GM12878 (cell line): ENCODE measurements at places on chromosomes 2 and 18.
A peak's percentile ranks its signal among the peaks of the same experiment; 100 is the strongest.

DNA sequence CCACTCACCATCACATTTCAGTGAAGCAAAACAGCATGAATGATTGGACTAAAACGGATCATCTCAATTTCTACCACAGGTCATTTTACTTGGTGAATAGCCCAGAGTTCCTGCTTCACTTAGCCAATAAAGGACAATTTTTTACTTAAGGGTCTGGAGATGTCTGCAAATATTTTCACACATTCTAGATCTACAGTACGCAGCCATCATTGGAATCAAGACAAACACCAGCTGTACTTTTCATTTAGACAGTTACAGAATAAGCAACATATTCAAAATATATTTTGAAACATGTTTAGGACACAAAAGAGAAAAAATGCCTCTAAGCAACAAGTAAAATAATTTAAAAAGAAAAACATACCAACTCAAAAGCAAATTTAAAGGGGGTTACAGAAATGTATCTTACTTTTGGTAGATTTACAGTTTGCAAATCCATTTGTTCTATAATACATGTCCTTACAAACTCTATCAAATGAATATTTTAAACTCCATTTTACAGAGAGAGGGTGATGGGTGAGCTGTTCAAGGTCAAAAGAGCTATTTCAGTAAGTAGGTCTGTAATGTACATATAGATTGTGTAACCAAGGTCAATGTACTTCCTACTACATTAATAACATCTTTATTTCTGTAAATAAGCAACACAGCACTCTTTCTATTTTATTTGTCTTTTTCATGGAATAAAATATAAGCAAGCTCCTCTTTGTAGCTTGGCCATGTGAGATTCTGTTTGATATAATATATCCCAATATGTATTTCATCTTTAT lies 13.4 kb downstream of the PPP1R1C start:
- DNase-seq = no peak

DNA sequence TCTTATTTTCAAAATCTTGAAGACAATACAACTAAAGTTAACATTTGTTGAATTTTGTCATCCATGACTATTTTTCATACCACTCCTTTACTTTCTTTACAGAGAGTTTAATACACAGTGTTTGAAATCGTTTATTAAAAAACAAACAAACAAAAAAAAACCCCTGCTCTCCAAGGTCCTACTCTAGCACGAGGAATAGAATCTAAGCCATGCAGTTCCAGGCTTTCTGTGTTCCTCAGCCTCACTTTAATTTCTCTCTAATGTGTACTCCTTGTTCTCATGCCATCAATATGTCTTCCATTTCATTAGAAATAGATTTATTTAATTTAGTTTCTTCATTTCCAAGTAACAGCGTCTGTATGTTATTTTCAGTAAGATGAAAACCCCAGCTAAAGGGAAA lies 381.2 kb upstream of the MC4R start:
- no peak for DNase-seq

DNA sequence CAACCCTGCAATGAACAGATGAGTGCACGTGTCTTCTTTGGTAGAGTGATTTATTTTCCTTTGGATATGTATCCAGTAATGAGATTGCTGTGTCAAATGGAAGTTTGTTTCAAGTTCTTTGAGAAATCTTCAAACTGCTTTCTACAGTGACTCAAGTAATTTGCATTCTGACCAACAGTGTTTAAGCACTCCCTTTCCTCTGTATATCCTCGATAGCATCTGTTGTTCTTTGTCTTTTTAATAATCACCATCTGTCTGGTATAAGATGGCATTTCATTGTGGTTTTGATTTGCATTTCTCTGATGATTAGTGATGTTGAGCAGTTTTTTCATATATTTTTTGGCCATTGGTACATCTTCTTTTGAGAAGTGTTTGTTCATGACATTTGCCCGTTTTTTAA lies 1608.3 kb upstream of the ZEB2 start:
- no peak for DNase-seq

DNA sequence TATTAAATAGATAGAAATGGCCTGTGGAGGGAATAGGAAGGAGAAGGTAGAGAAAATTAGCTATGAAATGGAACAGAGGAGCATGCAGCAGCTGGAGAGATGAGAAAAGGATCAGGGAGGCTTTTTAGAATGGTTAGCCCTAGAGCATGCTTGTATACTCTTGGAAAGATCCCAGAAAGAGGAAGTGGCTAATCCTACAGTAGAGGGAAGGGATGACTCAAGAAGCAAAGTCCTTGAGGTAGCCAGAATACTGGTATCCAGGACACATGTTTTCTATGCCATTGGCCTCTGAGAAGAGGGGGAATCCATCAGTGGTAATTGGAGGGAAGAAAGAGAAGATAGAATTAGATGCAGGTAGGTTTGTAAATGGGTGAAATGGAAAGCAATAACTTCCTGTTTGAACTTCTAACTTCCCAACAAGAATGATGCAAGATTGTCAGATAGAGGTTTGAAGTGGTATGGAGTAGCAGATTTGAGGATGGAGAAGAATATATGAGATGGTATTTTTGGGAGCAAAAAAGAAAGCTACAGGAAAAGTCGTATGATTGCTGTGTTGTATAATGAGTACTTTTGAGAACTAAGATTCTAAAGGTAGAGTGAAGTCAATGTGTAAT lies 17.1 kb upstream of the OSBPL6 start:
- DNase-seq = no peak

DNA sequence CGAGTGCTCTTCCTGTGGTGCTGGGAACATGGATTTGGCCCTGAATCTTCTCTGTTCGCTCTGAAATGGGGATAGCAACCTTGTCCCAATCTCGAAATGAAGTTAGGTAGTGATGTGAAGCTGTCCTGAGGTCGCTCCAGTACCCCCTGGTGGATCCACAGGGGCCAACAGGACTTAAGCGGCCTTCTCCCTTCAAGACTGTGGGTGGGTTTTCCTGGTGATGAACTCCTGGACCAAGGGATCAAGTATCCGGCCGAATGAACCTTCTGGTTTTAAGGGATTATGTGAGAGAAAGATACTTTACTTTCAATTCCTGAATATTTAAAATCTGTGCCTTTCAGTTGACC lies 156.5 kb downstream of the NAPG start:
- no peak for DNase-seq

- DNase-seq = no peak
These were observed 81.6 kb downstream of the TWIST2 start for GRCh38 chr2:238929242-238930081.

GRCh38 chr2:37262522-37262921 lies 31.1 kb downstream of the NDUFAF7 start:
- DNase-seq = no peak

DNA sequence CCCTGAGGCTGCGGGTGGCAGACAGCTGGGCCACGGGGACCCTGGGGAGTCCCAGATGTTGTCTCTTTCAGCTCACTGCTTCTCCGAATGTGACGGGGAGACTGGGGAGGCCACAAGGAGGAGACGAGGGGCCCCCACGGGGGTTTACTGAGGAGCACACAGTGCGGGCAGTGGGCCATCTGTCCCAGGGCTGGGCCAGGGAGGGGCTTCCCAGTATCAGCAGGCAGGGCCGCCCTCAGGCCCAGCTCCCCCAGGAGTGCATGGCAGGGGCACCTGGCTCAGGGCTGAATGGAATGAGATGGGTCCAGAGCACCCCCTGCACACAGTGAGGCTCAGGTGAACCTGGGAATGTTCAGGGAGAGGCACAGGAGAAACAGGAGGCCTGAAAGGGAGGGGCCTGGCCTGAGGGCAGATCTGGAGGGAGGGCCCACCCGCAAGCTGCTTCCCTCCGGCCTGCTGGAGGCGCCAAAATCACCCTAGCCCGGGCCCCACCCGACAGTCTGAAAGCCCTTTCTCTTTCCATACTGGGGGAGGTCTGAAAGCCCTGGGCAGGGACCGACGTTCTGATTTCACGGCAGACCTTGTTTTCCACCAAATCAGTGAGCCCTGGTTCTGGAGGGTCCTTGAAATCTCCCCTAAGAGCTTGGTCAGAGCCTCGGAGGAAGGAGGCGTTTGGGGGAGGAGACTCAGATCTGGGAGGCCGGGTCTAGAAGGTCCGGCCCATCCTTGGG lies 35.5 kb upstream of the PTMA start:
- peak; percentile 71 for DNase-seq

DNA sequence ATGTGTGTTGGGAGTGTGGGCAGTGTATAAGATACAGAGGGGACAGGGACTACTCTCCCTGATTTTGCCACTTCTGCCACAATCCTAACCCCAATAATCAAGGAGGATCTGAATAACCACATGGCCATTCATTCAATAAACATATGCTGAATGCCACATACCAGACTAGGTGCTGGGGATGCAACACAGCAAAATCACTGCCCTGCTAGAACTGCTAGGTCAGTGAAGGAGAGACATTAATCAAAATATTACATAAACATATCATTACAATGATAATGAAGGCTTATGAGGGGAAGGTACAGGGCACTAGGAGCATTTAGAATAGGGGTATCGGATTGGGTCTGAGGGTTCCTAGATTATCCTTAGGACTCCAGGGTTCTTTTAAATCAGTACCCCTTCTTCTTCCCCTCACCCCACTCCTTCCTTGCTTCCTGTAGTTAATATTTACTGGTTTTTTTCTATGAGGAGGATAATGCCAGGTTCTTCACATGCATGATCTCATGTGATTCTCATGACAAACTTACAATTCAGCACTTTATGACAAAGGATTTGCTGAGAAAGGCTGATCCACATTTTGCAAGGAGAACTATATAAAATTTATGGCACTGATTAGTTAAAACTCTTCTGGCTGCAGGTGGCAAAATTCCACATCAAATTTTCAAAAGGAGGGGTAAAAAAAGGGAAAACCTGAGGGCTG lies 56.4 kb upstream of the PCBP1 start:
- no peak for DNase-seq

DNA sequence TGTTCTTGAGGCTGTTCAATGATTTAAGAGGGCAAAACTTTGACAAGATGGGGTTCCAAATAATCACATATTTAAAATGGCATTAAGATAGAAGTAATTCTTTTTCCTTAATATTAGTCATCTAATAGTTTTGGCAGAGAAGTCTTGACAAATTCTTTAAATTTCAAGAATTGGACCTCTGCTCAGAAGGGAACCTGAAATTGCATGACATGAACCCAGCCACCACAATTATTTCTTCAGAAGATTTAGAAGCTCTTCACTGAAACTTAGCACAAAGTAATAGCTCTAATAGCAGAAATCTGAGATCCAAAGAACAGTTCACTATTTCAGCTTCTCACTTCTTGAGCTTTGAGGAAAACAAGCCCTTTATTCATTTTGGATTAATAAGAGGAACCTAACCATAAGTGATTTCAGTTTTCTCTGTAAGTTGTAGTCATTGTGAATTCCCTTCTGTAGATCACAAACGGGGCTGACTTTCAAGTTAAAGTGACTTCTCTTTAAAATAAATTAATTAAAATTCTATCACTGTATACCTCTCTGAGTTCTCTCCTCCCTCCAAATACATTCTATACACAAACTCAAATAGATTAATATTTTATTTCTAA lies 100.6 kb upstream of the ITGA4 start:
- no peak for DNase-seq

DNA sequence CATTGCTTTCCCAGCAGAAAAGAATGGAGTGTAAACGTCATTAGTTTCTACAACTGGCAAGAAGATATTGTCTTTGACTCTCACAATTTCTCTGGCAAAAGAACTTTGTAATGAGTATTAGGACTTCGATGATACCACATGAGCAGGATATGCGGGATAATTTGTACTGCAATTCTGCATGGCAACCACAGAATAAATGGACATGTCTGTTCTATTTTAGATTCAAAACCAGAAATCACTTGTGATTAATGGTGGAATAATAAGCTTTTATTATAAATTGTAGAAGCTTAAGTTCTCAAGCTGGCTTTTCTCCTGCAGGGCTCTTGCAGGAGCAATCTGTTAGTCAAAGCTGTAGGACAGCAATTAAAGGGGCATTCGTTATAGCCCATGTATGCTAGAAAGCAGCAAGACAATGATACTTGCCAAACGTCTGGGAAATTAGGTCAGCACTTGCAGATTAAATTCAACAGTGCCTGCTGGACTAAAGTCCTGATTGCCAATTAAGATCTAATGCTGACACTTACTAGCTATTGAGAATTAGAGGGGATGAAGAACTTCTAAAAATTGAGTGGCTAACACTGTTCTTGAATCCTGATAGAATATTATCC lies 177.9 kb downstream of the PTH2R start:
- no peak for DNase-seq

- no peak for DNase-seq
These were observed 42.5 kb downstream of the FER1L5 start for GRCh38 chr2:96684883-96685576.

GRCh38 chr2:201887773-201888425 lies 81.6 kb downstream of the CDK15 start:
- no peak for DNase-seq

- DNase-seq = no peak
These were observed 239.5 kb upstream of the SALL3 start for GRCh38 chr18:78739882-78740677.

DNA sequence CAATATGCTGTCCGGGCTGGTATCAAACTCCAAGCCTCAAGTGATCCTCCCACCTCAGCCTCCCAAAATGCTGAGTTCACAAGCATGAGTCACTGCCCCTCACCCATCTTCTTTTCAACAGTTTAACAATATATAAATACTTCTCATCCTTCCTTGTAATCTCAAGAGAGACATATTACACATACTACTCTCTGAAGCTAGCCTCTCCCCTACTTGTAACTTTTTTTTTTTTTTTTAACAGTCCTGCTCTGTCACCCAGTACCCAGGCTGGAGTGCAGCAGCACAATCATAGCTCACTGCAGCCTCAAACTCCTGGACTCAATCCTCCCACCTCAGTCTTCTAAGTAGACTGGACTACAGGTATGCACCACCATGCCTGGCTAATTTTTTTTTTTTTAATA lies 5.7 kb downstream of the GFPT1 start:
- no peak for DNase-seq

DNA sequence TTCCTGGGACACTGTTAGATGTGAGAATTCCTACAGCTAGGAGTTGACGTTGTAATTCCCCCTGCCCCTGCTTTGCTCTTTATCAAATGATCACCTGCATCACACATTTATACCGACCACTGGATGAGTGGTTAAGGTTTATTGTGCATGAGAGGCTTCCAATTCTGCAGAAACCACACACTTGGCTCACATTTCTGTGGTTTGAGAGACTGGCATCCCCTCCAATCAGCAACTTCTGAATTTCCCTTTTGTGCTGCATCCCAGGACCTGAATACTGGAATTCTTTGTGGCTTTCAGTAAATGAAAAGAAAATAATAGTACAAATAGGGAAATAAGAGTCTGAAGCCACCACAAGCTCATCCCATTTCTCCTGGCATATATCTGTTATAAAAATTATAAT lies 628.7 kb upstream of the PIK3C3 start:
- no peak for DNase-seq

- DNase-seq = no peak
These were observed 198.2 kb downstream of the NCKAP5 start for GRCh38 chr2:133369901-133370658.

- no peak for DNase-seq
These were observed 128.6 kb downstream of the LRATD1 start for GRCh38 chr2:14761118-14761517.

GRCh38 chr18:36296650-36297416 lies 680 bp upstream of the FHOD3 start:
- DNase-seq = no peak

- peak; percentile 68 for DNase-seq
These were observed 85.3 kb downstream of the CDC42EP3 start for GRCh38 chr2:37585982-37586621.
